Activated naive CD4-positive, alpha-beta T cell treated with anti-CD3 and anti-CD28 coated beads, Interleukin-2, amount 50 U/mL, for 16 hours (primary cell): ENCODE measurements at places on chromosomes 7 and 10.

DNA sequence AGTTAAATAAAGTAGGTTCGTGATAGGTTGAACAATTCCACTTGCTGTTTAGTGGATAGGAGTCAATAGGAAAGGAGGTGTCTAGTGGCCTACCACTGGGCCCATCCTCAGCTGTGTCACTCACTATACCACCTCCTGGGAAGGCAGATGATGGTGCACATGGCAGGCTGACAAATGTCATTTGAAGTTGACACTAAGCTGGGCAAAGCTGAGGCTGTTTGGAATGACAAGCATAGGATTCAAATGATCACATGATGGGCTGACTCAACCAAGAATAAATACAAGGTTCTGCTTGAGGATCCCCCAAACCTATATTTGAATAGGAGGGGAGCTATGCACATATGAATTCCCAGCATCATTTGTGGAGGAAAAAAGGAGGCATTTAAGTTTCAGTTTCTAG lies 489.8 kb downstream of the RPS24 start:
- DNase-seq = no peak

GRCh38 chr7:132091706-132092105 lies 484.6 kb downstream of the PLXNA4 start:
- DNase-seq = no peak

GRCh38 chr7:42227021-42227420 lies 10.0 kb downstream of the GLI3 start:
- DNase-seq = no peak

DNA sequence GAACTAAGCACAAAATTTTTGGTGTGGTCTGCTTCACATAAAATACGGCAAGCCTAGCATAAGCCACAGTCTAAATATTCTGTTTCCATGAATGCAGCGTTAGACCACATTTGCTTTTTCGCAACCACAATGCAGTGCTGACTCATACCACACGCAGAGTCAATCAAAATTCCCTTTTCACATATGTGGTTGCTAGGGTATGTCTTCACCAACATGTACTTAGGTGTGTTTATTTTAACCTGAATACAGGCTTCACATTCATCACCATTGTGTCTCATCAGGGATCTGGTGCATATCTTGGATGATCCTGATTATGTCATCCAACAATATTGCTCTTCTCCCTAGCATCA lies 90.8 kb downstream of the CHN2 start:
- DNase-seq = no peak

- DNase-seq = no peak
Measured at GRCh38 chr7:36192053-36192824, 39.2 kb downstream of the EEPD1 start.

- no peak for DNase-seq
Measured at GRCh38 chr10:21700474-21700873, 166.4 kb downstream of the MLLT10 start.

- no peak for DNase-seq
Measured at GRCh38 chr7:107951896-107952295, 51.1 kb downstream of the LAMB1 start.
